Hair follicle dermal papilla cell (primary cell): ENCODE measurements at places on chromosomes 4 and X. TPM values are rescaled to one million over a fixed set of nuclear protein-coding genes. Genes with fewer than 3 reads are reported as not detected.

Gene TNIP3
- 1.6 and 2.8 TPM in 2 replicates for total RNA-seq

Gene TIMM17B
- 25.1 and 26.0 TPM in 2 replicates for total RNA-seq

Gene TLR2
- 1.1 and 2.6 TPM in 2 replicates for total RNA-seq

Gene EGF
- 0.65 and 3.0 TPM in 2 replicates for total RNA-seq

Gene CENPVL2
- total RNA-seq: not detected in 2 replicates
